ENCODE measurements at places on chromosomes 2 and 18.

DNA sequence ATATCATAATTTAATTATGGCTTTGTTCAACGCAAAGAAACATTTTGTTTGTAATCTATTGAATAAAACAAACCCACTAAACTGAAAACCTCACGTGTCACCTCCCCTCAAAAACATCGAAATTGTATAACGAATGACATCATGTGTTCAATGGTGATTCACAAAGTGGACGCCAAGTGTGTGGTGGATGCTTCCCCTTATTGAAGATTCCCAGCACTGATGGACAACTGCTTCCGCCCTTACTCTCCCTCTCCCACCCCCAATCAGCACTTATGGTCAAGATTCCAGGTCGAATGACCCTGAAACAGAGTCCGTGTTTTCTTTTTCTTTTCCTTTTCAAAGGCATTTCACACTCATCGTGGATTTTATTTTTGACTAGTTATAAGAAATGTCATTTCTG, 383.0 kb upstream of the SMIM21 start:
- DNase-seq = no peak

GRCh38 chr2:128425731-128426620, 107.3 kb upstream of the HS6ST1 start:
- no peak for DNase-seq

GRCh38 chr2:68925295-68925896, 27.3 kb downstream of the GKN2 start:
- peak; percentile 64 for DNase-seq

- DNase-seq = no peak
These were observed 72.2 kb upstream of the TEX51 start for GRCh38 chr2:126826491-126826890.

DNA sequence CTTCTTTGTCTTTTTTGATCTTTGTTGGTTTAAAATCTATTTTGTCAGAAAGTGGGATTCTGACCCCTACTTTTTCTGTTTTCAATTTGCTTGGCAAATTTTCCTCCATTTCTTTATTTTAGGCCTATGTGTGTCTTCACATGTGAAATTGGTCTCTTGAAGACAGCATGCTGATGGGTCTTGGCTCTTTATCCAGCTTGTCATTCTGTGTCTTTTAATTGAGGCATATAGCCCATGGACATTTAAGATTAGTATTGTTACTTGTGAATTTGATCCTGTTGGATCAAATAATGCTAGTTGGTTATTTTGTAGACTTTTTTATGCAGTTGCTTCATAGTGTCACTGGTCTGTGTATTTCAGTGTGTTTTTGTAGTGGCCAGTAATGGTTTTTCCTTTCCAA, 26.3 kb upstream of the DSG1 start:
- DNase-seq = no peak

GRCh38 chr2:100140582-100140981, 1.8 kb downstream of the AFF3 start:
- no peak for DNase-seq

GRCh38 chr2:128492966-128493811, 174.5 kb upstream of the HS6ST1 start:
- no peak for DNase-seq

GRCh38 chr2:2026252-2026831, 282.0 kb upstream of the PXDN start:
- no peak for DNase-seq

GRCh38 chr2:20561637-20562454, 89.1 kb downstream of the HS1BP3 start:
- no peak for DNase-seq

DNA sequence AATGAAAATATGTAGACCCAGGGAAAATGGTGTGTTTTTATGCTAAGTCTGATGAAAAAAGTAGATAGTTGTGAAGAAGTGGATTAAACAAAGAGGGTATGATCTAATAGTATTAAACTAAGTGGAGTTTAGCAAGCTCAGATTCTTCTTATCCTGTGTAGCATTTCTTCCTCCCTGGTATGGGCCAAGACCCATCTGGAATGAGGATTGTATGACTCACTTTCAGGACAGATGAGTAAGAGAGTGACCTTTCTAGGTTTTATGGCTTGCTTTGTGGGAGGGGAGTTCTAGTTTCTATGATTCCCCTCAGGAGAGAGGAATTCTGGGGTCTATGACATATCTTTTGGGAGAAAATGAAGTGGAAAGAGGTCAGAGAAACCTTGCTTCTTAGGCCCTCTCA, 550.1 kb downstream of the SPAG16 start:
- DNase-seq = no peak

- DNase-seq = no peak
These were observed 40.2 kb downstream of the TMEM177 start for GRCh38 chr2:119719261-119719627.

- no peak for DNase-seq
These were observed 142.8 kb downstream of the TMEM17 start for GRCh38 chr2:62363166-62363565.

GRCh38 chr2:154698721-154699574, 453 bp downstream of the KCNJ3 start:
- no peak for DNase-seq

DNA sequence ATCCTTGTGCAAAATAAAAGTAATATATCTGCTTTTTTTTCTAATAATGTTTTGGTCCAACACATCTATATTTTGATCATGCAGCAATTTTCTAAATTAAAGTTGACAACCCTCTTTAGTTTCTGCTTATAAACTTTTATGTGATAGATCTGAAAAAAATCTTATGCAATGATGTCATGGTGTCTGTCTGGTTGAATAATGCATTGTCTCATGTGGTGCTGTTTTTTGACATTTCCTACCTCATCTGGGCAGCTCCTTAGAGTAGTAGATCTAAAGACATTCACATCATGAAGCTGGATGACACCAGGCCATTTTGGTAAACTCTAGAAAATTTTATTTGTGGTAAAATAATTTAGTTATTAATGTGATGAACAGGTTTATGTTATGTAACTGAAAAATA, 106.8 kb upstream of the FN1 start:
- no peak for DNase-seq

DNA sequence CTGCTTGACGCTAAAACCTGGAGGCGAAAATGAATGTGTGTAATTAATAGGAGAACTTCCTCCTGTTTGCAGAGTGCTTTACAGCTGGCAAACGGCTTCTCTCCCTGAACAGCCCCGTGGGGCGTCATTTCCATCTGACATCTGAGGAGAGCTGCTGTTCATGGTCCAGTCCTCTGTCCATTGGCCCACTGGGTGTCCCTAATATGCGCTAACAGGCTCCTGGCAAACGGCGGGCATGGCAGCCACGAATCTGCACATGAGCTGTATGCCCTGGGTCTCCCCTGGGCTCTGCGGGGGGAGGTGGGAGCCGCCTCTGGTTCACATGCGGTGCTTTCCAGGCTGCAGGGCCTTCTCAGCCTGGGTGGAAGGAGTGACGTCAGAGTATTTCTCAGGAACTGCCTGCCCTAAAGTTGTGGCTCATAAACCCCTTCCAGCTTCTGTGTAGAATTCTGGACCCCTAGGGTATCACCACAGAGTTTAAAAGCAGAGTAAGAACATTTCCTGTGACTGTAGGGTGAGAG, 73.2 kb downstream of the LRRFIP1 start:
- DNase-seq = no peak

DNA sequence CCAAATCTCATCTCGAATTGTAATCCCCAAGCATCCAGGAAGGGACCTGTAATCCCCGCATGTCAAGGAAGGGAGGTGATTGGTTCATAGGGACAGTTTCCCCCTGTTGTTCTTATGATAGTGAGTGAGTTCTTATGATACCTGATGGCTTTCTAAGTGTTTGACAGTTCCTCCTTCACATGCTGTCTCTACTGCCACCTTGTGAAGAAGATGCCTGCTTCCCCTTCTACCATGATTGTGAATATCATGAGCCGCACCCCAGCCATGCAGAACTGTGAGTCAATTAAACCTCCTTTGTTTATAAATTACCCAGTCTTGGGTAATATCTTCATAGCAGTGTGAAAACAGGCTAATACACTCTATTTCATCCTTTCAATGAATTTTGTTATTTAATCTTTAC, 446.7 kb downstream of the RNF144A start:
- DNase-seq = no peak

GRCh38 chr2:241773511-241774418, 2.9 kb upstream of the GAL3ST2 start:
- DNase-seq = no peak

DNA sequence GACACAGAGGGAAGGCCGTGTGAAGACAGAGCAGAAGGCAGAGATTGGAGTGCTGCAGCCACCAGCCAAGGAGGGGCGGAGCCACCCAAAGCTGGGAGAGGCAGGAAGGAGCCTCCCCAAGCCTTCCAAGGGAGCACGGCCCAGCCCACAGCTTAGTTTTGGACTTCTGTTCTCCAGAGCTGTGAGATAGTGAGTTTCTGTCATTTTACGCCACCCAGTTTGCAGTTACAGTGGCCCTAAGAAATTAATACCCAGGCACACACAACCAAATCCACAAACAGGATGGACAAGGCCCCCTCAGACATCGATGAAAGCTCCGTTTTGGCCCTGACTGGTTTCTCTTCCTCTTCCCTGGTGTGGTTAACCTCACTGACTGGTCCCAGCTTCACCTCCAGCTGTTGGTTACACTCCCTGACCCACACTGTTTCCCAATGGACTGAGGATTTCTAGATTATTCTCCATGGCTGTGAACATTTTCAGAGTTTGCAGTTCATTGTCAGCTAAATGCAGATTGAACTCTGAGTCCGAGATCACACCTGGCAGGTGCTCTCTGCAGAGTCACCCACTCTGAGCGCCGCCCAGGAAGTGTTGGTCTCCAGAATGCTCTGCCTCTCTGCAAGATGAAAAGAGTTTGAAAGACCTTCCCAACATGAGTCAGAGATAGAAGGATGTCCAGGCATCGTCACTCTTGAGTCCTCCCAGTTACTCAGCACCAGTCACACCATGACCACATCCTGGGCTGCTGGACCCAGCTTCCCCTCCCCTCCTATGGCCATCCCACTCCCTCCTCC, 100.2 kb downstream of the TWIST2 start:
- DNase-seq = no peak

GRCh38 chr18:63899206-63899605, 8.6 kb upstream of the SERPINB10 start:
- DNase-seq = no peak

GRCh38 chr2:205892251-205892655, 193.7 kb downstream of the INO80D start:
- no peak for DNase-seq

- DNase-seq = no peak
These were observed 303.8 kb upstream of the TRIB2 start for GRCh38 chr2:12412898-12413305.

All from hematopoietic multipotent progenitor cell treated with erythropoietin and hydrocortisone succinate and interleukin-3 and kit ligand, for 17 days (in vitro differentiated cells).